ENCODE measurements at places on chromosomes 11 and 22. TPM values are rescaled to one million over a fixed set of nuclear protein-coding genes. Genes with fewer than 3 reads are reported as not detected.

DNA sequence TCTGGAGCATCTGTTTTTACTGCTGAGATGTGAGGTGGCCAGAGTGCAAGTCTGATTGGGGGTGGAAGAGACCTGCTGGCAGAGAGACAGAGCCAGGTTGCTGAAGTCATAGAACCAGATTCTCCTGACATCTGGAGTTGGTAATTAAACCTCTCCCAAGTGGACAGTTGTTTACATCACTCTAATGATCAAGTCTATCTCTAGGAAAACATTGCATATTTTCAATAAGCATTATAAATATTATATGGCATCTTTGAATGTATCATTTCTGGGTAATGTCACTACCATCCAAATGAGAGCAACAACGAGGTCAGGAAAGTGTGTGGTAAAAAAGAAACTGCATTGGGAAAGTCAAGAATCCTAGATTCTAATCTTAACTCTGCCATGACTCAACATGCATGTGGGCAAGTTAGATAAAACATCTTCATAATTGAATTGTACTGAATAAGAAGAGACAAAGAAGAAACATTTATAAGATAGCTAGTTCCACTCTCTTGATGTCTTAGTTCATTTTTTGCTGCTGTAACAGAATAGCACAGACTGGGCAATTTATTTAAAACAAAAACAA, 351.2 kb upstream of the API5 start:
- no peak for DNase-seq

GRCh38 chr11:35414311-35414710, 5.0 kb downstream of the SLC1A2 start:
- DNase-seq = no peak

DNA sequence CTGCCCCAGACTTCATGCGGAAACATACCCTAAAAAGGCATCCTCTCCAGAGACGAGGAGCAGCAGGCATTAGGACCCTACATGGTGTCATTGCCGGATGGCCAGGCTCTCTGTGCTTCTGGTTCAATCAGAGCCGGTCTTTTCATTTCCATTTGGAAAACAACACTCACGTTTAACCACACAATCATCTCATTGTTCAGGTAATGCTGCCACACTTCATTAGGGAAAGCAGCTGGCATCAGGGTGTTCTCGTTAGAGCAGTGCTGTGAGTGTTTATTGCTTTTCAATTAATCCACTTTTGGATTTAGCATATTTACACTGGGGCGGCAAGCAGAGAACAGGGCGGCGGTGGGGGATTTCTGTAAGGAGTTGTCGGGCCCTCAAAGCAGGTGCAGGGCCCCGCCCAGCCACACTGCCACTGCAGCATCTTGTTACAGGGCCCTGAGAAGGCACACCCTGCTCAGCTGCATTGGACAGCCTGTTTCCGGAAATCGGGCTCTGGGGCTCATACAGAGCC, 338.6 kb downstream of the SHANK2 start:
- DNase-seq = no peak

GRCh38 chr11:19441752-19442553, 201.2 kb upstream of the E2F8 start:
- peak; percentile 88 for DNase-seq

ALX4 gene
- total RNA-seq = not detected

Data from right cardiac atrium (tissue), 5 donors.